ENCODE measurements at places on chromosomes 5 and 9.

- no peak for DNase-seq
These were observed 86.8 kb downstream of the MELK start for GRCh38 chr9:36659500-36659899.

DNA sequence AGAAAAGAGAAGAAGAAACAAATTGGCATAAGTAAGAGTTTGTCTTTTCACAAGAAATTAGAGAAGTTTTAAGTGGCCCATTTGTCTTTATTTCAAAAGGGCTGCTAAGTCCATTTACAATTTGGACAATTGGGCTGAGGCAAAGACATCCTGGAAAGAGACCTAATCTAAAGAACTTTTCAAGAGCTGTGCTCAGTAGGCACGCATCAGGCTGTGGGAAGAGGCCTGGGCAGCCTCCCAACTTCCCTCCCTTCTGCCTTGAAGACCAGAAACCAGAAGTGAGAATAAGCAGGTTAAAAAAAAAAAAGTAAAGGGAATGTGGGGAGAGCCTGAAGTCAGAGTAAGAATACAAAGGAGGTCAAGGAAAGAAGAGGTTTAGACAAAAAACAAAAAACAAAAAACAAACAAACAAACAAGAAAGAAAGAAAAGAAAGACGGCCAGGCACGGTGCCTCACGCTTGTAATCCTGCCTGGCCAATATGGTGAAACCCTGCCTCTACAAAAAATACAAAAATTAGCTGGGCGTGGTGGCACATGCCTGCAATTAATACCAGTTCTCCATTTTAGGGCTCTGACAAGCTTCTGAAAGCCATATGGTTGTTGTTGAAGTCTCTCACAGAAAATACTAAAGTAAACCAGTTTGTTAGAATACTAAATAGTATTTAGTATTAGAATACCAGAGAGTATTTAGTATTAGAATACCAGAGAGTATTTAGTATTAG, 48.0 kb upstream of the CEP78 start:
- DNase-seq = no peak

DNA sequence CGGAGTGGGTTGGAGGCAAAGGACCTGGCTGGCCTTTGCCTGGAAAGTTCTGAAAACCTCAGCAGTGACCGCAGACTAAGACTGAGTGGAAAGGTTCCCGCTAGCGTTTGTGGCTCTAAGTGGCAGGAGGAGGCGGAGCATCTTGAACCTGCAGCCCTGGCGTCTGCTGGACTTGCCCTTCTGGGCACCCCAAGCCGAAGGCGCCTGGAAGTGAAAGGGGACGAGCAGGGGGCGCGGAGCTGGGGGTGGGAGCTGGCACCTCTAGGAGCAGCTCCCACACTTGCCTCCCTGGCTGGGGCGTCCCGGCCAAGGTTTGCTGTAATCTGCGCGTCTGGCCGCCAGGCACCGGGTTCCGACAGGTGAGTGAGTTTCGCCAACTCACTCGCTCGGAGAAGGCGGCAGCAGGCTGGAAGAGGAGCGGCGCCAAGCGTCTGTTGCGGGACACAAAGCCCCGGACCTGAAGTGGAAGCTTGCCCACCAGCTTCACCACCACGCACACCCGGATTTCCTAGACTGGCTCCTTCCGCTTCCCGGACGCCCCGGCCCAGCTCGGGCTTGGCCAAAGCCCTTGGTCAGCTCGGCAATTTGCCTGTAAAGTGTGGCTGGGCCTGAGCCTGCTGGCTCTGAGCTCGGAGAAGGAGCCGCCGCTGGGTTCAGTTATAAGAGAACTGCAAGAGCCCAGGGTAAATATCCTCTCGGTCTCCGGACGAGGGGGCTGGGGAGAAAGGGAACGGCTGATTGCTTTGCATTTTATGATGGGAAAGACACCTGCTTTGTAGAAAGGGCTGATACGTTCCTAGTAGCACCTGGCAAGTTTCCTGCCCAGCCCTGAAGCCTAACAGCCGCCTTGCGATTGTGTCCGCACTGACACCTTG, at the start of gene GNA14:
Gene GNA14 (minus strand): TSS at position 89 of the 875 bp plus-strand sequence. CDS start 529 bp downstream, outside the sequence.
- no peak for DNase-seq

GRCh38 chr5:32299059-32299677, 13.6 kb downstream of the MTMR12 start:
- DNase-seq = no peak

- no peak for DNase-seq
These were observed 117.4 kb upstream of the MARCHF11 start for GRCh38 chr5:16296946-16297345.

DNA sequence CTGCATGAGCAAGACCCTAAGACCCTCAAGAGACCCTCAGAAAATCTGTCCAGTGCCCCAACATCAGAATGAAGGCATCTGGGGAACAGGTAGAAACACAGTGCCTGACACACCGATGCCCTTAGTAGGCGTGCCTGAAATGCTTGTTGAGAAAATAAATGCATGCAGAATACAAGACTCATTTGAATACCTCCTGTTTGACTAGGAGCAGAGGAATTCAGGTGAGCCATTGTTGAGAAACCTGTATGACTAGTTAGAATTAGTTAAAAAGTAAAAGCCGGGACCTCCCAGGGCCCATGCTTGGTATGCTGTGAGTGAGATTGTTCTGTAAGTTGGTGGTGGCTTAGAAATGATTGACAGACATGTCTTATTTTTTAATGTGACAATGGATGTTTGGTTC, 55.0 kb downstream of the WWC1 start:
- no peak for DNase-seq

- no peak for DNase-seq
These were observed 13.0 kb downstream of the BARX1 start for GRCh38 chr9:93942161-93942560.

GRCh38 chr5:4927097-4927496, 213.0 kb upstream of the ADAMTS16 start:
- DNase-seq = no peak

GRCh38 chr5:10600626-10601245, 36.9 kb downstream of the ANKRD33B start:
- DNase-seq = no peak

DNA sequence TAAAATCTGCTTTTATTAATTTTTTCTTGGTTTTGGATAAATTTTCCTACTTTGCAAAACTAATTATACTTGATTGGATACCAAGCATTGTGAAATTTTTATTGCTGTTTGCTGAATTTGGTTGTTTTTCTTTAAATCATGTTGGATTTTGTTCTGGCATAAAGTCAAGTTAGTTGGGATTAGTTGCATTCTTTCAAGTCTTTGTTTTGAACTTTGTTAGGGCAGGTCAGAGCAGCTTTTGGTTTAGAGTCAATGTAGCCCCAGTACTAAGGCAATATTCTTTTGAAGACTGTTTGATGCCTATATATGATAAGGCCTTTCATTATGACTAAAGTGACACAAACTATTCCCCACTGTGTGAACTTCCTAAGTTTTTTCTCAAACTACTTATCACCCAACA, 531.1 kb downstream of the RASEF start:
- DNase-seq = no peak

DNA sequence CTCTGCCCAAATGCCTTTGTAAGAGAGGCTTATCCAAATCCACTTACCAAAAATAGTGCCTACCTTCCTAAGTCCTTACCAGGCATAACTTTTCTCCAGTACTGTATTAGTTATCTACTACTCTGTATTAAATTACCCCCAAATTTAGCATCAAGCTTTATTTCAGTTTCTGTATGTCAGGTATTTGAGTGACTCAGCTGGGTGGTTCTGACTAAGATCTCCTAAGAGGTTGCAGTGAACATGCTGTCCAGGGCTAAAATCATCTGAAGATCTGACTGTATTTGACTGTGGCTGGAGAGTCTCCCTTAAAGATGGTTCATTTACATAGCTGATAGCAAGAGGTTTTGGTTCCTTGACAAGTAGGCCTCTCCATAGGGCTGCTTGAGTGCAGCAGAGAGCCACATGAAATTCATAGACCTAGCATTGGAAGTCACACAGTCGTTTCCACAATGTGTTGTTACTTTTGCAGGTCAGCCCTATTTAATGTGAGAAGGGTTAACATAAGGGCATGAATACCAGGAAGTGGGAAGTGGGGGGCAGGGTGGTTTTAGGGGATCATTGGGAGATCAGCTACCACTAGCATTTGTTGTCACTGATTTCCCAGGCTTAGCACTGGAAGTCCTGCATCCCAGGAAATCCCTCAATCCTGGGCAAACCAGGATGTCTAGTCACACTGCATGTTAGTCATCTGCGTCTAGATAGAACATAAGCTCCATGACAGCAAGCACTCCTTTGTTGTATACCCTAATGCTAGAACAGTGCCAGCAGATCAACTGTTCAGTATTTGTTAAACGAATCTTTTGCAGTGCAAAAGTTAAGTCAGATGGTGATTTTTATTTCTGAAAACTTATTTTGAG, 2.0 kb upstream of the ZNF622 start:
- no peak for DNase-seq

DNA sequence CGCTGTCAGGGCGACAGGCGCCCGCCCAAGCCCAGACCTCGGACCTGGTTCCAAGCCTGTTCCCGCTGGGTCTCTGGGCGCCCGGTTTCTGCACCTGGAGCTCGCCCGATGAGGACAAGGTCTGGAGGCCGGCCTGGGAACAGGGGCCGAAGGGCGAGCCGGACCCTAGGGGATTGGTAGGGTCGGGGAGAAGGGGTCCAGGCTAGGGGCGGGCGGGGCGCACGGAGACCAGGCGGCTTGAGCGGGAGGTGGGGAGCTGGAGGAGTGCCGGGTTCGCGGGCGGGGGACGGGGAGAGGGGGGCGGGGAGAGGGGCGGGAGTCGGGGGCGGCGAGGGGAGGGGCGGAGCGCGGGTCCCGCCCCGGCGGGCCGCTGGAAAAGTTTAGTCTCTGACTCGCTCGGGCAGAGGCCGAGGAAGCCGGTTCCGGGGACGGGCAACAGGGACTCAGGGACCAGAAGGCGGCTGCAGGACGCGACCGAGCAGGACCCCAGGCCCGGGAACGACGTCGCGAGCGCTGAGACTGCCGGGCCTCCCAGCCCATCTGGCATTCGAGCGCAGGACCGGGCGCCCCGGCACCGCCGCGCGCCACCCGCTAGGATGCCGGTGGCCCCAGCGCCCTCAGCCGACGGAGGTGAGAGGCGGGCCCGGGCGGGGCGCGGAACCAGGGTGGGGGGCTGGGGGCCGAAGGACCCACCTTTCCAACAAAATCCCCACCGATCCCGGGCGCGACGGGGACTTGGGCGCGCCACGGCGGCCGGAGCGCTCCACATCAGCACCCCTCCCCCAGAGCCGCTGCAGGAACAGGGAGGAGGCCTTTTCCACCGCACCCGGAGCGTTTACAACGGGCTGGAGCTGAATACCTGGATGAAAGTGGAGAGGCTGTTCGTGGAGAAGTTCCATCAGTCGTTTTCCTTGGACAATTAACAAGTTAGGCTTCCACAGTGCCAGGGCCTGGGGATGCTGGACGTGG, at the start of gene S1PR3:
Gene S1PR3 (plus strand): TSS at position 403 of the 969 bp plus-strand sequence. CDS start 9,733 bp downstream, outside the sequence.
- DNase-seq = no peak

DNA sequence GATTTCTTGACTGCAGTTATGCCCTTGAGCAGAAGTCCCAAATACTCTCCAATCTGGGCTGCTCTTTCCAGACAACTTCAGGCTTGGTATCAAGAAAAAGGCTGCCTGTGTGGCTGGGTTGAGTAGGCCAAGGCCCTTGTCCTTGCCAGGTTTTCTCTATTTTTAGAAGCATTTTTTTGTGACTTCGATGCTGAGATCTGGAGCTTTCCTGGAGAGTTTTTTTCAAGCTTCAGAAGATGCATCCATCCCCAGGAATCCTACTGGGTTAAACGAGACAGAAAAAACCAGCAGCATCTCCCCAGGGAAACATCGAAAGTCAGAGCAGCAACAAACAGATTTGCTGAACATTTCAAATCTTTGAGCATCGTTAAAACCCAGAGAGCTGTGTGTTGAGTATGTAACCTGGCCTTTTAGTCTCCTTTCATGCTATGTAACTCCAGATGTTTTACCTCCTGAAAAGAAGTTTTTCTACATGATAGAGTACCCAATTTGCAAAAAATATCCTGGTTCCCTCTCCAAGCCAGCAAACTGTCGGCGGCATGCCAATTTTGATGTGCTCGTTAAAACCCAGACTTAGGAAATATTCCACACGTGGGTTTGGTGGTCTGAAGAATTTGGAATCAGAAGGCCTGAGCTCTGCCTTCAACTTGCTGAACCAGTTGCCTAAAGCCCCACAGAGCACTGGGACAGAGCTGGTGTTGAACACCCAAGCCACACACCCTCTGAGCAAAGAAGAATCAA, 98.1 kb upstream of the ALDH1B1 start:
- no peak for DNase-seq

DNA sequence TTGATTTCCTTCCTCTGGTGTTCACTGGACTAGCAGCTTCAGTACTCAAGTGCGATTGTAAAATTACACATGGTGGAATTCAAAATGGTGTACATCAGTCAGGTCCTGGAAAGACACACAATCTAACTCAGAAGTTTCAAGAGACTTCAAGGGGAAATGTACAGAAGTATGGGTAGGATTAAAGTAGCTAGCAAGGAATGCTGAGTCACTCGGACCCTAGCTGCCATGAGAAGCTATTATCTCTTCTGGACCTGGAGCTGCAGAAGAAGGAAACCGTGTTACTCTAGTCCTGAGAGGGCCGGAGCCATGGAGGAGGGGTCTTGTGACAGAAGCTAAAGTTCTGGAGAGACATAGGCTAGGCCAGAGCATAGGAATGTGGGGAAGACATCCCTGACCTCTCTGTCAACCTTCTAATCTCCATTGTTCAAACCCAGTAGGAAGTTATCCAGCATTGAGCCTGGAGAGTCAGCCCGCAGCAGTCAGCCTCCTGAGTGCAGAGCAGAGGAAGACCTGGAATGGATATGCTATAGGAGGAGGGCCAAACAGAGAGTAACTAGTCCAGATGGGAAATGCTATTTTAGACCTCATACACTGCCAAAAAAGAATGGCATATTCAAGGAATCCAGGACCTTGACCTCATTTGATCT, 84.3 kb downstream of the GHR start:
- DNase-seq = no peak

DNA sequence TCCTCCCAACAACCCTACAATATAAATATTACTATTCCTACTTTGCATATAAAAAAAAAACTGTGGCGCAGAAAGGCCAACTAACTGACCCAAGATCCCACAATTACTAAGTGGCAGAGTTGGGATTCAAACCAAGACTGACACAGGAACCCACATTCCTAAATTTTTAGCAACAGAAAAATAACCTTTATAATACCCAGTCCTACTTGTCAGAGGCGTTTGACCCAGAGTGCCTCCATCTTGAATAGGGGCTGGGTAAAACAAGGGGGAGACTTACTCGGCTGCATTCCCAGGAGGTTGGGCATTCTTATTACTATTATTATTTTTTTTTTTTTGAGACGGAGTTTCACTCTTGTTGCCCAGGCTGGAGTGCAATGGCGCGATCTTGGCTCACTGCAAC, 2.0 kb upstream of the SLC30A5 start:
- no peak for DNase-seq

DNA sequence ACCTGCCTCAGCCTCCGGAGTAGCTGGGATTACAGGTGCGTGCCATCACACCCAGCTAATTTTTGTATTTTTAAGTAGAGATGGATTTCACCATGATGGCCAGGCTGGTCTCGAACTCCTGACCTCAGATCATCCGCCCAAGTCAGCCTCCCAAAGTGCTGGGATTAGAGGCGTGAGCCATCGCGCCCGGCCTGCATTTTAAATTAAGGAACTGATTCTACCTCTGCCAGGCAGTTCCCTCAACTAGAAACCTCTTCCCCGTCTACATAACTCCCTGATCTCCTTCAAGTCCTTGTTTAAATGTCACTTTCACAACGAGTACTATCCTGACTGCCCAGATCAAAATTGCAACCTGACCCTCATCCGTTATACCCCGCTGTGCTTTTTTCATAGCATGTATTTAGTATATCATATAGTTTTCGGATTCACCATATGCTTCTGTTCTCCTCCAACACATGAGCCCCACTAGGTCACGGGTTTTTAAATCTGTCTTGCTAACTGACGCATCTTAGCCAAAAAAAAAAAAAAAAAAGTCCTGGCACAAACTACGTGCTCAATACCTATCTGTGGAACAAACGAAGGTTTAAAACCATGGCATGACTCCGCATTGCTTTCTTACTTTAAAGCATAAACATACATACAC, 858 bp upstream of the SOWAHA start:
- DNase-seq = no peak
